ENCODE measurements at places on chromosomes 16 and 17. TPM values are rescaled to one million over a fixed set of nuclear protein-coding genes. Genes with fewer than 3 reads are reported as not detected.

Gene CPNE7
- 0.85 TPM for total RNA-seq

Gene KRT23
- 0.79 TPM for total RNA-seq

- no peak overlapping the region for H3K27ac ChIP-seq
- no peaks in the 10 kb centered on the region for H3K36me3 ChIP-seq
- H3K4me3 ChIP-seq = no peak overlapping the region
- DNase-seq = no peak
- H3K27me3 ChIP-seq = no peaks in the 10 kb centered on the region
Measured at GRCh38 chr16:68088130-68088972, 3.2 kb downstream of the NFATC3 start.

- H3K4me3 ChIP-seq = no peak overlapping the region
- H3K27ac ChIP-seq = no peak overlapping the region
- no peaks in the 10 kb centered on the region for H3K36me3 ChIP-seq
- no peak for DNase-seq
- no peaks in the 10 kb centered on the region for H3K27me3 ChIP-seq
Measured at GRCh38 chr17:55154101-55154500, 110.7 kb upstream of the HLF start.

GRCh38 chr17:69117855-69118784 is 23.6 kb downstream of the ABCA6 start:
- no peaks in the 10 kb centered on the region for H3K36me3 ChIP-seq
- no peak for DNase-seq
- no peaks in the 10 kb centered on the region for H3K27me3 ChIP-seq
- no peaks in the 10 kb centered on the region for H3K4me1 ChIP-seq

DNA sequence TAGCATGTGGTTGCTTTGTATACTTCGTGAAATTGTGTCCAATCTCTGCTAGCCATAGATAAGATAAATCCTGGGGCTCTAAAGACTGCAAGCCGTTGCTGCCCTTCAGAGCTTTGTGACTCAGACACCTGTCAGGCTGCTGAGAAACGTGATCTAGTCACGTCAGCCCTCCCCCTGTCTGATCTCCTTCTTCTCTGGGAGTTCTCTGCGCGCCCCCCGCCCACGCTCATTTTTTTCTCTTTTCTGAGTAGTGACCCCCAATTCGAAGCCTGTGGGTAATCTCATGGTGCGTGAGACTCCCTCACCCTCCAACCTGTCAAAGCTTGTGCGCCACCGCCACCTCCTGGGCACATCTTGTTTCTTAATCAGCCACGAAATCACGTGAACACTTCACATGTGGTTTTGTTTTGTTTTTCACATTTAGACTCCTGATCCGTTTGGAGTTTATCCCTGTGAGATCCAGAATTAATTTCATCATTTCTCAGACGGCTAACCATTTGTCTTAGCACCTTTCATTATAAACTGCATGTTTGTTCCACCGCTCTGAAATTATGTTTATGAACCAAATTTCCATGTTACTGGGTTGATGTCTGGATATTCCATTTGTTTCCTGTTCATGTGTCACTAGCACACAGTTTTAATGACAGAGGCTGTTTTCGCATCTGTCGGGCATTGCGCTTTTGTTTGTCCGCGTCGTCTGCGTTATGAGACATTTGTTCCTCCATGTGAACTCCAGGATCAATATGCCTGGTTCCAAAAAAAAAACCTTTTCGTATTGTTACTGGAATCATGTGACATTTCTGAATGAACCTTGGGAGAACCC is 977 bp upstream of the ZNF778 start:
- no peaks in the 10 kb centered on the region for H3K27me3 ChIP-seq
- peak overlapping the region; percentile 92 for H3K27ac ChIP-seq
- peaks cover 3% of the 10 kb centered on the region for H3K4me1 ChIP-seq
- peak overlapping the region; percentile 83 for H3K4me3 ChIP-seq

- no peak overlapping the region for H3K27ac ChIP-seq
- H3K4me1 ChIP-seq = no peaks in the 10 kb centered on the region
- H3K4me3 ChIP-seq = no peak overlapping the region
- no peak for DNase-seq
Measured at GRCh38 chr16:56013962-56014552, 138.9 kb upstream of the CES5A start.

Data from uterus (tissue), 4 donors.